ENCODE measurements at places on chromosomes 5 and 9.

- no peak for DNase-seq
Observed at GRCh38 chr9:88646539-88647300, 111.7 kb downstream of the NXNL2 start.

- DNase-seq, result peak; percentile 17
Observed at GRCh38 chr9:124220946-124221451, 36.8 kb upstream of the NEK6 start.

GRCh38 chr9:76459694-76460635 lies 983 bp downstream of the GCNT1 start:
- peak; percentile 54 for DNase-seq

DNA sequence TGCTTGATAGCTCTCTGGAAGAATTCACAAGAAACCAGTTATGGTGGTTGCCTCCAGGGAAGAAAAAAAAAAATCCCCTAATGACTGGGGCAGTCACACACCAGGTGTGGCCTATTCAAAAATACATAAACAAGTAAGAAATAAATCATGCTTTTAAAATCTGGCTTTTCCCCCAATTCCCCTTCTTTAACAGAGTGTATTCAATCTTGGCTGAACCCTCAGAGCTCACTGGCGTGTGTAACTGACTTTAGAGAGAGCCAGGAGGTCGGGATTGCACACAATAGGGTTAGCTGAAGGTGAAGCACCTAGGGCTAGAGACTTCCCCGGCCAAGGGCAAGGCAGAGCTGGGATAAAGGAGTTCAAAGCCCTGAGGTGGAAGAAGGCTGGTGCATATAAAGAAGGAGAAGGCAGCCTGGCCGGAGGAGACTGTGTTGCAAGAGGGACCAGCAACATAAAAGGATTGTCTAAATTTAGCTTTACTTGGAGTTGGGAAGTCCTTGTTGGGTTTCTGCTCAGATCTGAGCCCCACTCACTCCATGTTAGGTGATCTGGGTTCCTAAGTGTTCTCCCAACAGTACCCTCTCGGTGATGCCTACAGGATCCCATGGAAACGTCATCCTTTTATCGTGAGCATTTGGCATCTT lies 19.7 kb downstream of the FNBP1 start:
- DNase-seq, result no peak

GRCh38 chr5:122077366-122078115 lies 518 bp downstream of the LOX start:
- DNase-seq, result peak; percentile 53

GRCh38 chr9:15068261-15068660 lies 158.0 kb upstream of the FREM1 start:
- DNase-seq, result no peak

DNA sequence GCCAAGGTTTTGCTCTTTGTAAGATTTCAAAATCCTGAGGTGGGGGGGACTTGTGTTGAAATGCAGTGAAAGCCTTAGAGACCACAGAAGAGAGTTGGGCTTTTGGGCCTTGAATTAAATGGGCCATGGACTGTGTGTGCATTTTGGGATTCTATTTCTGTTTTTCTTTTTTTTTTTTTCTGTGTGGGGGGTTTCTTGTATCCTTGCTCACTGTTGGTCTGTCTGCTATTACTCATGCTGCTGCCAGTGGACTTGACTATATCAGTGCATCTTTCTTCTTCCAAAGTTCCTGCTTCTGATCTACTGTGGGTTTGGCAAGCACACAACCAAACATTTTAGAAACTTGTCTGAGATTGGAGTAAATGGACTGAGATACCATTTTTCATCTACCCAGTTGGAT lies 344.9 kb downstream of the ARL15 start:
- DNase-seq, result no peak

DNA sequence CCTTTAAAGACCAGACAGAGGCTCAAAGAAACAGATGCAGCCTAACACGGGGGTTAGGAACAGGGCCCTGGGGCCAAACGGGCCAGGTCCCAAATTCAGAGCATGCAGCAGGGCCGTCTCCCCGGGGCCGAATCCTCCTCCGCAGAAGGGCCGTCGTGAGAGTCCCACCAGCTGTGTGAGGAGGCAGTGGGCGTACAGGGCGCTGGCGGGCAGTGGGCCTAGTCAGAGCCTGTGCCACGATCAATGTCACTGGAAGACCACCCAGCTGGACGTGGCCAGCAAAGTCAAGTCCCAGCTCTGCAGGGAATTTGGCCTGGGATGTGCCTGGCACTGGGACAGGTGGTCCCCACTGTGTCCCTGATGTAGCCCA lies 15.8 kb upstream of the FCN2 start:
- DNase-seq, result no peak

- DNase-seq, result no peak
Observed at GRCh38 chr5:78782728-78783127, 134.2 kb upstream of the LHFPL2 start.

GRCh38 chr5:170623576-170624181 lies 119.9 kb downstream of the KCNIP1 start:
- DNase-seq, result peak; percentile 41

DNA sequence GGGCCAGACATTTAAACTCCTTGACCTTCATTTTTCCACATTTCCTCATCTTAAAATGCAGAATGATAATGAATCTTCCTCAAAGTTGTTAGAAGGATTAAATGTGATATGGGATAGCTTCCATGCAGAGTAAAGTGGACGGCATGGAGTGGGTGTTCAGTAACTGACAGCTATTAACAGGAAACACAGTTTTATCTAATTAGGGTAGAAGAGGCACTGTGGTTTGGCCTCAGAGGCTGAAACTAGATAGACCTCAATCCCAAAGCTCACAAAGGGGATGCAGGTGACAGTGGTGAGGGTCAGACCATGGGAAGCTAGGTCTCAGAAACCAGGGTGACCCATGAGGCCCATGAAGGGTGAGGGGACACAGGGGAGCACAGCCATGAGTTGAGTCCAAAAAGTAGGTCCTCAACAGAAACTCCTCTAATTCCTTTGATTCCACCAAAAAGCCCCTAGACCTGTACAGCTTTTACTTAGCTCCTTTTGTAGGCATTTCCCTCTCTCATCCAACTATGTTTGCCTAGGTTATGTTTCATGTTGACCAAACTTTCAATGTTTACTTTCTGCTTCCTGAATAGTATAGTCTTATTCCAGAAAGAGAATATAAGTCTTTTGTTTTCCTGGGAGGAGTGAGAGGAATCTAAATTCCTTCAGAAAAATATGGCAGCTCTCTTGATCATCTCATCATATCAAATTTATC lies 27.9 kb upstream of the GLDC start:
- DNase-seq, result no peak
